ENCODE measurements at places on chromosomes 7 and 10.

GRCh38 chr10:88991161-88991898 lies 732 bp downstream of the FAS start:
- DNase-seq: peak; percentile 77

DNA sequence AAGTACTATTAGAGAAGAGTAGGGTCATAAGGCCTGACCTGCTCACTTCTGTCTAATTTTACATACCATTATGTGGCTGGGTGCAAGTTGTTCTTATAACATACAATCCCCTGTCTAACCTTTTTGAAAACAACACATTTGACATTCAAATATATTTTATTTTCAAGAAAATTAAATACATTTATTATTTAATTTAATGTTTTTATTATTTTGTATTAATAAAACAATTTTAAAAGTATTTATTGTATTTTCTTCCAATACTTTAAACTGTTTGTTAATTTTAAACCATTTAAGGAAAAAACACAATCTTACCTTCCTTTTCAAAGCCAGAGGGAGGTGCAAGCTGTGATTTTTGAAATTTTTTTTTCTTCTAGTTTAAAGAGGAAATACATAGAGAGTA lies 232.8 kb downstream of the KCND2 start:
- no peak for DNase-seq

GRCh38 chr10:45249978-45250693 lies 65.3 kb downstream of the OR13A1 start:
- DNase-seq: peak; percentile 12

DNA sequence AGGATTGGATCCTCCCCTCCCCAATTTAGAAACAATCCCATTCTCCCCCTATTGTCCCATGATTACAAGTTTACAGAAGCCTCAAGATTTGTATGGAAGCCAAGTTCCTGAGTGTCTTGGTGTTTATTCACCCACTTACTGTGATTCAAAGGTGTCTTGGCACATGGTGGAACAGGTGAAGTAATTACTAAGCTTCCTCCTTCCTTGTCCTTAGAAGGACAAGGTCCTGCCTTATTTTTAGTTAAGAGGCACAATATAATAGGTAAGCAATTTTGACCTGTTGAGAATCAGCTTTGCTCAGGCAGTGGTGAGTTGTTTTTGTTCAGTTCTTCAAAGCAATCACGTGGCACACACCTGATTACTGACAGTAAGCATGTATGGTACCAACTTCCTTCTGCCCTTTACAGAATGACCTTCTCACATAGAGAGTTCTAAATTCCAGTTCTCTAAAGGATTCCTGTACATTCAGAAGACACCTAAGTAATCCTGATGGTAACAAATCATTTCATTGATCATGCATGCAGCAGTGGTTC lies 60.7 kb upstream of the SLC13A1 start:
- DNase-seq: no peak

GRCh38 chr7:151505433-151505832 lies 14.3 kb downstream of the RHEB start:
- no peak for DNase-seq

DNA sequence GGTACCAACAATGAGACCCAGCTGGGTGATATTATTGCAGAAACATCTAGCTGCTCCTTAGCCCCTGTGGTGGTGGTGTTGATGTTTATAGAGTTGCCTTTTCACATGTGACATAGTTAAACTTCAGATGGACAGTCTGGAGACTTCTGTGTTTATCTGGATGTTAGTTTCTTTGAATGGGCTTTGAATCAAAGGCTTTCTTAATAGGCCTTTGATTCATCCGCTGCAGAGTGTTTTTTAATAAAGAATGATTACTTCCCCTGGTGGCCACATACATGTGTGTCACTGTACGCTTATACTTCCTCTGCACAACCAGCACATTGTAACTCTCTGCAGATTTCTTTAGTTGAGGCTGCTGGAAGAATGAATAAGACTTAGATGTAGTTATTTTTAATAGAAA lies 221.0 kb downstream of the DYNC1I1 start:
- no peak for DNase-seq

DNA sequence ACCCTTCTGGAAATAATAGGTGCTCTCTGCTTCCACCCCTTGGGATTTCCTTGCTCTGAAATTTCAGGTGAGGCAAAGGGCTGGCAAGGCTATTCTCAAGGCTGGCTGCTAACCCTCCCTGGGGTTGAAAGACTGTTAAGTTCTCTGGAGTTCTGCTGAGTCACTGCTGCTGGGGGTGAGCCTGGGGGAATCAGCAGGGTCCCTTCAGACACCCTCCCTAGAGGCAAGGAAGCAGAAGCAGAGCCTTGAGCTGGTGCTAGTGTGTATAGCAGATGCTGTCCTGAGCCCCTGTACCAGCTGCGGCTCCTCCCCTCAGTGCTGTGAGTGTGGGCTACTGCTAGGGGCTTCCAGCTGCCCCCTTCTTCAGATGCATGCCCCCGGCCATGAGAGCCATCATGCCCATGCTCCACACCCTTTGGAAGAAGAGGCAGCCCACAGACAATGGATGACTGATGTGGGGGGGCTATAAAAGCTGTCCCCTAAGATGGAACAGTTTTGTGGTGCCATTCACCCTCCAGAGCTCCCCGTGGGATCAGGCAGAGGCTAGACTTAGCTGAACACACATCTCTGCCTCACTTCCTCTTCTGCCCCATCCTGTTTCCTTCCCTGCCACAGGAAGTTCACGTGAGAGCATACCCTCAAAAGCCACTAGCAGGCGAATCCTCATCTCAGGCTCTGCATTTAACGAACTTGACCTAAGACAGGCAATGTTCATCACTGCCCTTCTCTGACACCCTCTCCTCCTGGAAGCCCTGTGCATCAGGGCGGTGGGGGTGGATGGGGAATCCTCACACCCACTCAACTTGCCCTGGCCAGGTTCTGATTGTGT lies 91.8 kb downstream of the SH3PXD2A start:
- DNase-seq: no peak

DNA sequence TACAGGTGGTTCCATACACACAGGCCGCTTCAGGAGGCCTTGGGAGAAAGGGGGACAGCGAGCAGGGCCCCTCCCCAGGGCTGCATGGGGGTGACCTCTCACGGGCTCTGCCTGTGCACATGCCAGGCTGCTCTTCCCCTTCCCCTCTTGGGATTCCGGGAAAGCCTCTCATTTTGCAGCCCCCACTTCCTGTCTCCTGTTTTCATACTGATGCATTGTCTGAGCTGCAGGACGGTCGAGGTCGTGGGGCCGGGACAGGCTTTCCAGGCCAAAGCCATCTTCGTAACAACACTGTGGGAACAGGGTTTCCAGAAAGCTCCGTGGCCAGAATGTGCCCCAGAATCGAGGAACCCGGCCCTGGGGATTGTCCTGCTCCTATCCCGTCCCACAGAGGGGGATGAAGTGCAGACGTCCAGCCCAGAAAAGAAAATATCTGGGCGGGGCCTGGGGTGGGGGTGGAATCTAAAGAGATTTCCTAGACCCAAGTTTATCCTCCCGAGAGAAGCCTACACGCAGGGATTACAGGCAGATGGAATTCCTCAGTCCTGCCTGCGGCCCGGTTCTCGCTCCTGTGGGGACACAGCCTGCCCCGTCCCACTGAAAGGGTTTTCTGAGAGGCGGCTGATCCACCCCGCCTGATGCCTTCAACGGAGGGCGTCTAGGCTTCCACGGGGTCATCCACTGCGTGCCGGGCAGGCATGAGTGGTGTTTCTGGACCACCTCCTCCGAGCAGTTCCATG lies 29.5 kb upstream of the DNAAF5 start:
- no peak for DNase-seq

GRCh38 chr7:2134740-2135139 lies 98.0 kb downstream of the MAD1L1 start:
- peak; percentile 42 for DNase-seq

GRCh38 chr7:33841031-33841430 lies 64.3 kb upstream of the BMPER start:
- DNase-seq: no peak
